ENCODE measurements at places on chromosomes 7 and 10. TPM values are rescaled to one million over a fixed set of nuclear protein-coding genes. Genes with fewer than 3 reads are reported as not detected.

TCERG1L gene
- 0.12 TPM for total RNA-seq

HOXA4 gene
- 0.59 TPM for total RNA-seq

WDR86 gene
- 1.6 TPM for total RNA-seq

THAP5 gene
- 23.3 TPM for total RNA-seq

MSMB gene
- not detected for total RNA-seq

STOX1 gene
- total RNA-seq, result 0.26 TPM

Measured in right atrium auricular region (tissue), 2 donors.